ENCODE measurements at places on chromosomes 16 and 17.

DNA sequence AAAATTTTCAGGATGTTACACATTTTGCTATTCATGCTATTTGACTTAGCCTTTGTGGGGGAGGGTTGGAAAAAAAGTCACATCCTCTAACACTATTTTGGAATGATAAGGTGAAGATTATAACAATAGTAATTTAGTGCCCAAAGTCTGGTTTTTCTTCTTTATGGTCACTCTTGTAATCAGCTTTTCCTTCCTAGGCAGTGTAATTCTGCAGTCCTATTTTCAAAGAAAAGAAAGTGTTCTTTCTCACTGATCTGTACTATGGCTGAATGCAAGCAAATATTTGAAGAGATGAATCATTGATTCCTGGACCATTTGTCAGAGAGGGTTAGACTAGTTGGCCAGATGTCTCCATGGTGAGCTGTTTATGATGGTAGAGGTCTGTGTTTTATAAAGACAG is 8.4 kb downstream of the RSPRY1 start:
- peak; percentile 88 for DNase-seq

- no peak for DNase-seq
Observed at GRCh38 chr16:9681508-9681907, 500.7 kb downstream of the GRIN2A start.

DNA sequence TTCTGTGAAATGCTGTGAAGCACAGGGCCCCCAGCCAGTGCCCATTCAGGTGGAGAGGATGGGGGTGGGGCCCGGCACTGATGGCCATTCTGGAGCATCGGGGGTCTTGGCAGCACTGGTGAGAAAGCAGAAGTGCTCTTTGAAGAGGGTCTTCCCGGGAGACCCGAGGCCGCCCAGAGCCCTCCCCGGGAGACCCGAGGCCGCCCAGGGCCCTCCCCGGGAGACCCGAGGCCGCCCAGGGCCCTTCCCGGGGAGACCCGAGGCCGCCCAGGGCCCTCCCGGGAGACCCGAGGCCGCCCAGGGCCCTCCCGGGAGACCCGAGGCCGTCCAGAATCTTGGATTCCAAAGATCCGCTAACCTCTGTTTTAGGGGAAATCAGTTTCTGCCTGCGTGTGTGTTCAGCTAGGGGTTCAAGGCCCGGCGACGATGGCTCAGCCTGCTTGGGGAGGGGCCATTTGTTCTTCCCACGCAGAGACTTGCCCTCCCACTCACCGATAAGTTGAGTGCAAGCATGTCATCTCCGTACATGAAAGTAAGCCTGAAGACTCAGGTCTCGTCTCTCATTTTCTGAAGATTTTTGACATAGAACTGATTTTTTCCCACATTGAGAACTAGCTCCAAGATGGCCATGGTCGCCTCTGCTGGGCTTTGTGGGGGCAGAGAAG is 35.2 kb upstream of the CAPN15 start:
- no peak for DNase-seq

- no peak for DNase-seq
Observed at GRCh38 chr16:46996391-46996790, 22.9 kb upstream of the DNAJA2 start.

GRCh38 chr16:65838001-65838400 is 528.5 kb upstream of the CDH5 start:
- no peak for DNase-seq

DNA sequence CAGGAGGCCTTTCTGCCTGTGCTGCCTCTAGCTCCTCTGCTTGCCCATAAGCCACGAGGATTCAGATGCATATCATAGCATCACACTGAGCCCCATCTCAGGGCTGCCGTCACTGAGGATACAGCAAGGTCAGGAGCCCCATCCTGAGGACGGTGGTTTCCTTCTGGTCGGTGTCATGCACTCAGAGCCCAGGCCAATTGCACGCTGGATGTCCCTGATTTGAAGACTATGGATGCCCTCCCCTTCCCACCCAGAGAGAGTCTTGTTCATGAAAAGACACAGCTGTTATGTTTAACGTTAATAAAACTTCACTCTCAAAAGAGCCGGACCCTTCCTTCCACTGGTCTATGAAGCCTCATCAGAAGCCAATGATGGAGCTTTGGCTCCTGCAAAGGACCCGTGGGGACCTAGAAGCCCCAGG is 19.9 kb downstream of the COTL1 start:
- DNase-seq: no peak

GRCh38 chr17:67260170-67260987 is 15.4 kb upstream of the HELZ start:
- peak; percentile 79 for DNase-seq

Measured in brain microvascular endothelial cell (primary cell).